ENCODE measurements at places on chromosomes 16 and 17. TPM values are rescaled to one million over a fixed set of nuclear protein-coding genes. Genes with fewer than 3 reads are reported as not detected.

HNF1B gene
- total RNA-seq, result not detected

USP31 gene
- total RNA-seq, result 7.8 TPM

MYOCD gene
- total RNA-seq, result 3.8 TPM

P2RX5 gene
- total RNA-seq, result 0.38 TPM

TPSG1 gene
- not detected for total RNA-seq

INTS2 gene
- total RNA-seq, result 10.8 TPM

AOC3 gene
- total RNA-seq, result 9.5 TPM

PCTP gene
- total RNA-seq, result 6.9 TPM

MFAP4 gene
- total RNA-seq, result 33.1 TPM

PLEKHH3 gene
- total RNA-seq, result 41.0 TPM

CDK5RAP3 gene
- total RNA-seq, result 63.2 TPM

TTLL6 gene
- total RNA-seq, result not detected

HOXB6 gene
- total RNA-seq, result 3.1 TPM

MYH2 gene
- total RNA-seq, result not detected

AIPL1 gene
- not detected for total RNA-seq

BEAN1 gene
- 1.8 TPM for total RNA-seq

GSG1L gene
- under 0.01 TPM for total RNA-seq

NHERF2 gene
- total RNA-seq, result 13.2 TPM

IL21R gene
- 0.38 TPM for total RNA-seq

KCNH4 gene
- not detected for total RNA-seq

C1QTNF8 gene
- total RNA-seq, result not detected

OSGIN1 gene
- total RNA-seq, result 5.0 TPM

RRN3 gene
- 17.7 TPM for total RNA-seq

CD300E gene
- 0.53 TPM for total RNA-seq

HBM gene
- total RNA-seq, result not detected

PRSS8 gene
- total RNA-seq, result 39.2 TPM

ATP1B2 gene
- total RNA-seq, result 1.5 TPM

NDUFAF8 gene
- 33.5 TPM for total RNA-seq

SLC25A11 gene
- total RNA-seq, result 54.2 TPM

MSLN gene
- 0.79 TPM for total RNA-seq

NUBP2 gene
- 83.9 TPM for total RNA-seq

TP53TG3C gene
- not detected for total RNA-seq

ADAMTS18 gene
- total RNA-seq, result not detected

GLIS2 gene
- 1.7 TPM for total RNA-seq

KRTAP1-5 gene
- not detected for total RNA-seq

DNAH17 gene
- not detected for total RNA-seq

KRT40 gene
- not detected for total RNA-seq

NHLRC4 gene
- total RNA-seq, result 0.09 TPM

CIBAR2 gene
- total RNA-seq, result not detected

DHODH gene
- 4.3 TPM for total RNA-seq

ZNF213 gene
- 14.3 TPM for total RNA-seq

MYH8 gene
- total RNA-seq, result not detected

DNAAF8 gene
- 0.42 TPM for total RNA-seq

KRTAP3-1 gene
- total RNA-seq, result not detected

AGRP gene
- not detected for total RNA-seq

HBA2 gene
- 5.0 TPM for total RNA-seq

TMEM238L gene
- total RNA-seq, result 1.1 TPM

PIRT gene
- not detected for total RNA-seq

TP53TG3F gene
- total RNA-seq, result not detected

GAA gene
- total RNA-seq, result 29.2 TPM

SLC38A8 gene
- not detected for total RNA-seq

RNF151 gene
- not detected for total RNA-seq

NPTX1 gene
- total RNA-seq, result not detected

CES3 gene
- 1.5 TPM for total RNA-seq

SYNGR3 gene
- total RNA-seq, result 0.38 TPM

FN3K gene
- not detected for total RNA-seq

KIF2B gene
- total RNA-seq, result not detected

Measured in esophagus squamous epithelium (tissue), 5 donors.